ENCODE measurements at places on chromosomes 5 and 9. TPM values are rescaled to one million over a fixed set of nuclear protein-coding genes. Genes with fewer than 3 reads are reported as not detected.

The PCSK1 gene
- 13.6 TPM for total RNA-seq

The NUTM2G gene
- total RNA-seq, result not detected

The EFNA5 gene
- total RNA-seq, result 65.0 TPM

The CYLC2 gene
- not detected for total RNA-seq

The MSX2 gene
- total RNA-seq, result 69.7 TPM

The FGF18 gene
- 1.7 TPM for total RNA-seq

The LPAR1 gene
- 15.3 TPM for total RNA-seq

The SMIM33 gene
- total RNA-seq, result not detected

The ABLIM3 gene
- total RNA-seq, result 7.8 TPM

The C1QTNF3 gene
- total RNA-seq, result 3.2 TPM

The SCGB3A2 gene
- total RNA-seq, result 1.4 TPM

The ADRB2 gene
- total RNA-seq, result 0.81 TPM

The C8G gene
- 2.8 TPM for total RNA-seq

The INSYN2B gene
- total RNA-seq, result not detected

The TRIM23 gene
- total RNA-seq, result 10.8 TPM

The PTGDS gene
- total RNA-seq, result 1.7 TPM

The SLC34A3 gene
- total RNA-seq, result 0.81 TPM

The GPBP1 gene
- total RNA-seq, result 82.4 TPM

The AP3B1 gene
- 48.4 TPM for total RNA-seq

The IER5L gene
- 22.3 TPM for total RNA-seq

The CDKN2A gene
- total RNA-seq, result 9.0 TPM

The DNM1 gene
- total RNA-seq, result 112 TPM

The GRXCR2 gene
- total RNA-seq, result not detected

The PCDHGA4 gene
- 1.5 TPM for total RNA-seq

The OR13C4 gene
- total RNA-seq, result not detected

The SPDL1 gene
- 17.2 TPM for total RNA-seq

The TAF11L5 gene
- not detected for total RNA-seq

The TNIP1 gene
- 89.2 TPM for total RNA-seq

The ABO gene
- total RNA-seq, result 3.7 TPM

The CCDC192 gene
- total RNA-seq, result 2.0 TPM

The PCDHA1 gene
- total RNA-seq, result not detected

The MLANA gene
- 12.1 TPM for total RNA-seq

The FBN2 gene
- total RNA-seq, result 62.5 TPM

The BARX1 gene
- 0.71 TPM for total RNA-seq

The INSL4 gene
- total RNA-seq, result 0.29 TPM

The SLC1A1 gene
- 6.0 TPM for total RNA-seq

The RXFP3 gene
- not detected for total RNA-seq

The ADGRD2 gene
- 0.31 TPM for total RNA-seq

The EQTN gene
- total RNA-seq, result not detected

The LCN2 gene
- total RNA-seq, result 12.4 TPM

The EIF4E1B gene
- not detected for total RNA-seq

The GMCL2 gene
- total RNA-seq, result not detected

The CATSPER3 gene
- total RNA-seq, result 0.74 TPM

The LECT2 gene
- not detected for total RNA-seq

The SHISAL2B gene
- total RNA-seq, result 0.63 TPM

The CLK4 gene
- total RNA-seq, result 42.6 TPM

The SPINK6 gene
- not detected for total RNA-seq

The DAPK1 gene
- total RNA-seq, result 246 TPM

The SLC28A3 gene
- 2.4 TPM for total RNA-seq

The ZBED3 gene
- total RNA-seq, result 15.4 TPM

The FASTKD3 gene
- total RNA-seq, result 7.3 TPM

The SCAI gene
- 12.8 TPM for total RNA-seq

All from type B pancreatic cell (in vitro differentiated cells).